ENCODE measurements at places on chromosomes 4 and X.

DNA sequence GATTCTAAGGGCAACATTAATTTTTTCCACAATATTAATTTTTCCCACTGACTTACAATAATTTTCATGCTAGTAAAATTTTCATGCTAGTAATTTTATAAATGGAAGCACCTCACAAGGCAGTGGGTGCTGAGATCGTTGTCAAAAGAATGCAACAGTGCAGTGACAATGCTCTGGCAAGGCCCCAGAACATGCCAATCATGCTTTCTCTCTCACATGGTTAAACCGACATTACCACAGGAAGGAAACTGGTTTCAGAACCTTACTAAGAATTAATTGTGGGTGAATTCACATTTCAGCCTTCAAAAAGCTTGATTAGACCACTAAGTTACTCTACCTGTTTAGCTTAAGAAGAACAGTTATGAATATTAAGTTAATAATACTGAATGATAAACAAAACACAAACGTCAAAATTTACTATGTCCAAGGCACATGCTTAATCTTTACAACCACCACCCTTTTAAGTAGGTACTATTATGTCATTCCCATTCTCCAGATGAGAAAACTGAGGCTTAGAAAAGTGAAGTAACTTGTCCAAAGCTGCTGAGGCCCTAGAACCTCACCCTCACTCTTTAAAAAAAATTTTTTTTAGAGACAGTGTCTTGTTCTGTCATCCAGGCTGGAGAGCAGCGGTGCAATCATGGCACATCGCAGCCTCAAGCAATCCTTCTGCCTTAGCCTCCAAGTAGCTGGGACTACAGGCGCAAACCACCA, 10.0 kb upstream of the OPHN1 start:
- no peak for DNase-seq

DNA sequence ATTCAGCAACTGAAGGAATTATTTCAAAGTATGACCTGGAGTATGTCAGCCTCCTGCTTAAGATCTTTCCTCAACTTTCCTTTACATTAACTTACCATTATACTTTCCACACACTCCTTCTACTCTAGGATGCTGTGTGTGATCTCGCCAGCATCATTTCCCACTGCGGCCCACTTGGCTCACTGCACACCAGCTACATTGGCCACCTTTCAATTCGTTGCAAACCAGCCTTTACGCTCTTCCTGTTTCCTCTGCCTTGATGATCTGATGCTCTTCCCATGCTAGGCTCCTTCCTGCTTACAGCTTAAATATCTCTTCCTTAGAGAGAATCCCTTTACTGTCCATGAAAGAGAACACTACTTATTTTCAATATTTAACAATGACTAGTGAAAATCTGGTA, 95.1 kb downstream of the GPM6A start:
- no peak for DNase-seq

DNA sequence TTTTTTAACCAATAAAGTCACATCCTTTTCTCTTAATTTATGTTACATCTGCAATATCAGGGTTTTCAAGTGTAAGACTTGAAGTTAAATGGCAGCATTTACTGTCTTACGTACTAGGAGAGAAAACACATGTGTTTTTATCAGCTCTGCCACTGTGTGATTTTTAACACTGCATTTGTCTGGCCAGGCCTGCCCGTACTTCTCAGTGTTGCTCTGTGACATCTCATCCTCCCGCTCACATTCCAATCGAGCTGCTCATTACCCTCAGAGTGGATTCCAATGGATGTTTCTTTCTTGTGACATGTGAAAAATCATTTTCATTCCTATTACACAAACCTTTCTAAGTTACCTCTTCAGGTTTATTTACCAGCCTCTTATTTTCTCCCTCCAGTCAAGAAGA, 420.3 kb downstream of the FAT4 start:
- no peak for DNase-seq

- peak; percentile 91 for DNase-seq
Observed at GRCh38 chrX:133415276-133416105, at the start of gene GPC4. GPC4 (minus strand) TSS chrX:133415489; CDS start chrX:133414965, 524 bp downstream.

DNA sequence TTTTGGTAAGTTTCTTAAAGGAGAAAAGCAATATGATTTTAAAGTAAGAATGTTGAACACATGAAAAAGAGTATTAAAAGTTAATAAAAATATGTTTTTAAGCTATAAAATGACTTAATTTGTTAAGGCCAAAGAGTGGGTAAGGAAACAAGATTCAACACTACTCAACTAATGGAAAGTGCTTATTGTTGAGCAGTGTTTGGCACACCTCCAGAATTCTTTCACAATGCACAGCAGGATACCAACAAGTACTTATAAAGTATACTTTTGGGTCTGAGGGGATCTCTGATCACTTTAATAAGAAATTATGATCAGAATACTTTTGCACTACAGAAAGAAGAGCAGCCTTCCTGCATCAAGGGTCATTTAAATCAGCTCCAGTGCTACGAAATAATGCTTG, 5.9 kb downstream of the LAMP2 start:
- no peak for DNase-seq

GRCh38 chr4:8600686-8601085, 8.1 kb downstream of the CPZ start:
- no peak for DNase-seq

GRCh38 chrX:120332394-120332793, 21.1 kb upstream of the TMEM255A start:
- DNase-seq = no peak

DNA sequence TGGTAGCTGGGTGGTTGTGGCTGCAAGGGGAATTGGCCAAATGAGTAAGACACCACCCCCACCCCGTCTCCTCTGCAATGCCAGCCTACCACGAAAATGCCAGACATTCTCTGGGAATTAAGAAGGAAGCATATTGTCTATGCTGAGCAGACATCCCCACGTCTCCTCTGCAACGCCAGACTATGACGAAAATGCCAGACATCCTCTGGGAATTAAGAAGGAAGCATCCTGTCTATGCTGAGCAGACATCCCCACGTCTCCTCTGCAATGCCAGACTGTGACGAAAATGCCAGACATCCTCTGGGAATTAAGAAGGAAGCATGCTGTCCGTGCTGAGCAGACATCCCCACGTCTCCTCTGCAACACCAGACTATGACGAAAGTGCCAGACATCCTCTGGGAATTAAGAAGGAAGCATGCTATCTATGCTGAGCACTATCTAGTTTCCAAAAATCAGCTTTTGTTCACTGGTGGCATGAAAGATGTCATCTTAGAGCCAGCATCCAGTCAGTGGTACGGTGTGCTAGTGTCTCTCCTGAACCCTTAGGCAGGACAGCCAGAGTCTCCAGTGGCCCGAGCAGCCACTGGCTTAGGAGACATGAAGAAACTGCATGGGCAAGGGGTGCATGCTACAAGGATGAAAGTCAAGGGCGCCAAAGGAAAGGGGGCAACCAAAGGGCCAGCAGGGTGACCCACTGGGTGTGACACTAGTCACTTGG, 339.8 kb upstream of the FRG1 start:
- DNase-seq = no peak

GRCh38 chrX:50629774-50630173, 159.1 kb upstream of the DGKK start:
- DNase-seq = no peak

GRCh38 chr4:100977746-100978397, 369.5 kb downstream of the PPP3CA start:
- DNase-seq = no peak

- no peak for DNase-seq
Observed at GRCh38 chr4:77911842-77912450, 49.3 kb downstream of the MRPL1 start.

DNA sequence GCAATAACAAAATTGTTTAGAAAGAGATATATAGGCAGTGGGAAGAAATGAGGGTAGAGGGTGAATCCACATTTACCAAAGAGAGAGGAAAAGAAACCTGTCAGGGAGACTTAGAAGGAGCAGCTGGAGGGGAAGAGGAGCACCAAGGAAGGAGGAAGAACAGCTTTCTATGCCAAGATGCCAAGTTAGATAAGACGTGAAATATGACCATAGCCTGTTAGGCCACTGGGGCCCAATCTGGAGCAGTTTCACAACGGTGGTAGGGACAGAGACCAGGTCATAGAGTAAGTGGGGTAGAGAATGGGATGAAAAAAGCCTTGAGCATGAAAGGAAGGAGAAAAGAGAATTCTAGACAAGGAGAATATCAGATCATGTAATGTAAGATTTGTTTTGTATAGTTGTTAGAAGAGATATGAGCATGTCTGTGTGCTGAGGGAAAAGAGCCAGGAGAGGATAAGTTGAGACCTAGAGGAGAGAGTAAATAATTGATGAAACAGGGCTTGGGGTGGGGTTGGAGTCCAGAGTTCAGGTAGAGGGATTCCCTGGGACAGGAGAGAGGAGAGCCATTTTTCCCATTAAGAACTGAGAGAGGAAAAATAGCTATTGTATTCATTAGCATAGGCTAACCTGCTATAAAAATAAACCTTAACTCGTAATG, 4.4 kb upstream of the SOWAHB start:
- no peak for DNase-seq

- DNase-seq = no peak
Observed at GRCh38 chr4:10013722-10014121, 7.6 kb downstream of the SLC2A9 start.

GRCh38 chr4:160276785-160277325, 1174.0 kb downstream of the RAPGEF2 start:
- no peak for DNase-seq

DNA sequence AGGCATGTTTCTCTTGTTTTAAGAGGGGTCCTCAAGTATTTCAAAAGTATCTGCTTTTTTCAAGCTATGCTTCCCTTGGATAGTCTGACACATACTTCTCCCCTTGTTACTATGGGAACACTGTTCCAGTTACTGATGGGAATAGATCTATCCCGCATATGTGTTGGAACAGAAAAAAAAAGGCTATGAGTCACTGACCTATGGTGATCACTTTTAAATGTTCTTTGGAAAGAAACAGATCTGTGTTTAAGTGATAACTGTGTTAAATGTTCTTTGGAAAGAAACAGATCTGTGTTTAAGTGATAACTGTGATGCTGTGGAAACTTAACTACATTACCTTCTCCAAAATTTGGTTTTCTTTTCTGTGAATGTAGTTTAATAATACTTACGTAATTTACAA, 303.2 kb downstream of the TEX13C start:
- DNase-seq = no peak

GRCh38 chr4:3832536-3833220, 66.5 kb downstream of the ADRA2C start:
- no peak for DNase-seq

GRCh38 chr4:3462790-3463415, at the start of gene DOK7:
DOK7 (plus strand) TSS chr4:3463306; CDS start chr4:3463376, 70 bp downstream.
- no peak for DNase-seq

DNA sequence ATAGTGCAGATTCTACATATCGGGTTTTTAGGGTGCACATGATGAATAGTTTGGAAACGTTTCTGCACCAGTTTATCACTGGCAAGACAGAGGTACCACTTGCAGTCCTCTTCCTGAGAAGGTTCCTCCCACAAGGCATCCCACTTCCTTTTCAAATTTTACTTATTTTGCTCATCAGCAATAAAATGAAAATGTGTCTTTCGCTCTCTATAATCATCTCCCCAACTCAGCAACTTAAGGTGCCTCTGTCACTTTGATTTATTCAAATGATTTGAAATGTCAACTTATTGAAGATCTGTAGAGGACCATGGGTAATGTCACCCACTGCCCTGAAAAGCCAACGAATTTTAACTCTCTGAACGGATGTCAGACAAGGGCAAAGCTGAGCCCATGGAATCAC, 53.2 kb downstream of the VGLL1 start:
- DNase-seq = no peak

- DNase-seq = no peak
Observed at GRCh38 chr4:168908093-168908492, 102.0 kb downstream of the CBR4 start.

DNA sequence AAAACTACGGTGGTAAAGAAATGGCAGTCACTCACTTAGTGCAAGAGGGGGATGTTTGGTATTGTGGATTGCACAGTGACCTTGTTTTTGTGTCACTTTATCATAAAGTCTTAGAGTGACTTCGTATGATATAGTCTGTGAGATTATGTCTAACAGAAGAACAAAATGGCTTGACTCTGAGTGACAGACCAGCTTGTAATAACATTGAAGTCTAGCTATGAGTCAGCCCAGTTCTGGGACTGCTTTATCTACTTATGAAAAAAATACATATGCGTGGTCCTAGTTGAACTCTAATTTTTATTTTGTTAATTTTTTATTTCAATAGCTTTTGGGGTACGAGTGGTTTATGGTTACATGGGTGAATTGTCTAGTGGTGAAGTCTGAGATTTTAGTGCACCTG, 20.0 kb downstream of the DCLK2 start:
- no peak for DNase-seq

GRCh38 chr4:11487139-11487538, 58.4 kb upstream of the HS3ST1 start:
- no peak for DNase-seq

DNA sequence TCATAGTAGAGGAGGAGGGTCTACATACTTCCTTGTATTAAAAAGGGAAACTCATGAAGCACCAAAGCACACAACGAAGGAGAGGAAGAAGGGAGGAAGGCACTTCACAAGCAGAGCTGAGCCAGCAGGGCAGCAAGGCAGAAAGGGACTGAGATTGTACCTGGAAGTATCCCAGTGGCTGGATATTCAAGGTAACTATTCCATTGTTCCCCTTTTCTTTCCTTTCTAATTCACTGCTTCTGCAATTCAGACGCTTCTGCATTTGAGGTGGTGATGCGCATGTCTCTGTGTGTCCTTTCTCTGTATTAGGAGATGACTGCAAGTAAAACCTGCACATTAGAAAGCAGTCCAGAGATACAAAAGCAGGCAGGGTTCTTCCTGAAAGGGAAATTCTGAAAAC, 54.9 kb downstream of the UBQLN2 start:
- DNase-seq = no peak

DNA sequence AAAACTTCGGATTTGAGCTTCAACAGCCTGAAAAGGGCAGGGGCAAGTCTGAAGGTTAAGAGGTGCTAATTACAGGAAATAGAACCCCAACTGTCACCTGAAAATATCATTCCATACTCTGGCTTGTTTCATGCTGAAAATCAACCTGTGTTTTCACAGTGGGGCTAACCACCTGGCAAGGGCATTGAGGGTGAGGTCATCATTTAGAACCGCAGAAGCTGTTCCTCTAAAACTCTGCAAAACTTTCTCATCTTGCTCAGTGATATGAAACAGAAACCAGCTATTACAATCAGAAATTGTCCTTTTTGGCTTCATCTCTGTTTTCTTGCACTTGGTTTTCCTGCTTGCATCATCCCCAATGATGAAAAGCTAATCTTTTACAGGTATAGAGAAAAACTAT, 247.6 kb downstream of the DCLK2 start:
- no peak for DNase-seq

- no peak for DNase-seq
Observed at GRCh38 chrX:97315939-97316338, 432.2 kb downstream of the RPA4 start.

- no peak for DNase-seq
Observed at GRCh38 chr4:139915037-139915436, 238.9 kb downstream of the MAML3 start.

- DNase-seq = no peak
Observed at GRCh38 chr4:848803-849477, 23.0 kb upstream of the CPLX1 start.

- DNase-seq = no peak
Observed at GRCh38 chr4:184003433-184003832, 98.3 kb downstream of the STOX2 start.

- DNase-seq = no peak
Observed at GRCh38 chr4:169202145-169202699, 68.5 kb downstream of the SH3RF1 start.

Data from sigmoid colon (tissue), 7 donors.